ENCODE measurements at places on chromosomes 7 and 10.
A peak's percentile ranks its signal among the peaks of the same experiment; 100 is the strongest.

DNA sequence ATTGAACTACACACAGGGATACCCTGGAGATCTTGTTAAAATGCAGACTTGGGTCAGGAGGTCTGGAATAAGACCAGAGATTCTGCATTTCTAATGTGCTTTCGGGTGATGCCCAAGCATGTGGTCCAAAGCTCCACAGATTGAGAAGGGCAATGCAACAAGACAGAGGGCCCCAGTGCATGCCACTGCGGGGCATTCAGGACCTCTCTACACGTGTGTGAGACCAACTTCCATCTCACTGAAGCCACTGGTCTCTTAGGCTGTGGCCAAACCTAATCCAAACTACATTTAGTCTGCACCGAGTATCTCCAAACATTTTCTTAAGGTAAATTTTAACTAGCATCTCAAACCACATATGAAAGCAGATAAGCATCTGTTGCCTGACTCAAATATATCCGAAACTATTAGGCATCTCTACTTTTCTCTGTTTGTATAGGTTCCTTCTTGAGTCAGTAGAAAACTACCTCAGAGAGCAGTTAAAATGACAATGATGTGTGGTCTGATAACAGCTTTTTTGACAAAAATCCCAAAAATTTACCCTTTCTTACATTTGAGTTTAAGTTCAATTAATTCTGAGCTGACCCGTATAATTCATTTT is 107.5 kb downstream of the ELMO1 start:
- no peak for DNase-seq

DNA sequence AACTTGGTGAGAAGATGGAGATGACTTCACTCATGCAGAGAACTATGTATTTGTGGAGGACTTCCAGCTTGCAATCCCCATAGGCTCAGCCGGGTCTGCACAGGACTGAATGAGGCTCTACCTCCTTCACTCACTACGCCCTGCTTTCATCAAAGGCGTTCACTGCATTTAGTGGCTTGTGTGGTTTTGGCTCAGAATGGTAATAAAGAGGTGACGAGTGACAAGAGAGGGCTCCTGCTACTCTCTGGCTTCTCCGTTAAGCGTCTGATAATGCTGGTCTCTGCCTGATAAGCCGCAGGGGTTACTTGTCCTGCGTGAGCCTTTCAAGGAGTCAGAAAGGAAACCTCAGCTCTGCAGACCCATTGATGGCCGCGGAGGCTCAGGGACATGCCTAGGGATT is 343.4 kb downstream of the PRPF18 start:
- no peak for DNase-seq

GRCh38 chr7:141992156-141992555 is 3.5 kb upstream of the MGAM start:
- DNase-seq: no peak

DNA sequence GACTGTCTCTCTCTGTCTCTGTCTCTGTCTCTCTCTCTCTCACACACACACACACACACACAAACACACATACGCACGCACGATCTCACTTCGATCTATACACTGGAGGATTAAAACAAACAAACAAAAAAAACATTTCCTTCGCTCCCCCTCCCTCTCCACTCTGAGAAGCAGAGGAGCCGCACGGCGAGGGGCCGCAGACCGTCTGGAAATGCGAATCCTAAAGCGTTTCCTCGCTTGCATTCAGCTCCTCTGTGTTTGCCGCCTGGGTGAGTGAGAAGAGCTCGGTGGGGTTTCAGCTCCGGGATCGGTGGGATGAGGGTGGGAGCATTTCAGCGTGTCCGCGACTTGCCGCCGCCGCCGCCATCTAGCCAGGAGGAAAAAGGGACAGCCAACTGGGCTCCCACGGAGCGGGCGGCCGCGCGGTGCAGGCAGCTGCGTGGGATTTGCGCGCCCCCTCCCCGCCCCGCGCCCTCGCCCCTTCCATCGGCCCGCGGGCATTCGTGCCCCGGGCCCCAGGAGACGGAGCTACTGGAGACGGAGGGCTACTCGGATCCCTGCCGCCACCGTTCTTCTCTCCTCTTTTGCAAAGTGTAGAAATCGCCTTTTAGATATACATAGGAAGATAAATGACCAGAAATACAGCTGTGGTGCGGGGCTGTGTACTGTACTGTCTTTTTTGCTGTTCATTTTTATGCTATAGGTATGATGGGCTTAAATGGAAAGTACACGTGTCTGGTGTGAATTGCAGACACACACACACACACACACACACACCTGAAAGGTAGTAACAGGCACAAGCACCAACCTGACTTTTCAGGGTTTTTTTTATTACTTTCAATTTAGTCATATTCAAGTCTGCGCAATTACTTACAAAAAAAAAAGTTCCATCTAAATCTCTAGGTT is 581 bp downstream of the PTPRZ1 start:
- DNase-seq: peak; percentile 70

GRCh38 chr7:154385214-154385613 is 333.0 kb downstream of the DPP6 start:
- no peak for DNase-seq

- DNase-seq: no peak
Measured at GRCh38 chr10:12419262-12419847, 70.0 kb downstream of the CAMK1D start.

DNA sequence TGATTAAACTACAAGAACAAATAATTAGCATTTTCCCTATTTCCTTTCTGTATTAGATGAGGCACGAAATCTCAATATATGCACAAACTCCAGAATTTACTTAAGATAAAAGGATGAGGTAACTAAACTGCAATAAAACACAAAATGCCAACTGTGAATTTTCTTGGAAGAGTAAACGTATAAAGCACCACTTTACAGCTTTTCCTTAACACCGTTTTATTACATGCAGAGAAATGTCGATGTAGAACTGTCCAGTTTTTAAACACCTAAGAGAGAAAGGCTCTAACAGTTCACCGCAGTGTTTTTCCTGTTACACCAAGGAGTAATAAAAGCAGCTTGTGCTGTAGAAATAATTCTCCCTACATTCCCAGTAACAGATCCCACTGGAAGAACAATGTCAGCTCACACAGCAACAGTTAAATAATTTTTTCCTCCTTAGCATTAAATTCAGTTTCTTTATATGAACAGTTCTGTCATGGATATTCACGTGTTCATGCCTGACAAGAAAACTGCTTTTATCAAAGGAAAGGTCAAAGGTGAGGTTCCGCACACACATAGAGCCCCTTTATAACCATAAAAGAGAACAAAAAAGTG is 52.0 kb downstream of the MINDY3 start:
- no peak for DNase-seq
